ENCODE measurements at places on chromosomes 3 and 15.

DNA sequence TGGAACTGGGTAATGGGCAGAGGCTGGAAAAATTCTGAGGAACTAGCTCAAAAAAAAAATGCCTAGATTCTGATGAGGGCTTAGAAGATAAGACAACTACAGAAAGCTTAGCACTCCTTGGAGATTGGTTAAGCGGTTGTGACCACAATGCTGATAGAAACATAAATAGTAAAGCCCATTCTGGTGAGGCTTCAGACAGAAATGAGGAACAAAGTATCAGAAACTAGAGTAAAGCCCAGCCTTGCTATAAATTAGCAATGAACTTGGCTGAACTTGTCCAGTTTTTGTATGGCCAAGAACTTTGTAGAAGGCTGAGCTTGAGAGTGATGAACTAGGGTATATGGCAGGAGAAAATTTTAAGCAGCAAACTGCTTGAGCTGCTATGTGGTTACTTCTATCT is 25.4 kb downstream of the GOLGB1 start:
- DNase-seq = no peak

- no peak for DNase-seq
These were observed 884.8 kb downstream of the FHIT start for GRCh38 chr3:60366486-60366885.

GRCh38 chr3:45644791-45645201 is 44.4 kb upstream of the SACM1L start:
- no peak for DNase-seq

GRCh38 chr15:47383801-47384200 is 333.5 kb upstream of the SEMA6D start:
- DNase-seq = no peak

- no peak for DNase-seq
These were observed 392.9 kb upstream of the ROBO2 start for GRCh38 chr3:76646921-76647562.

DNA sequence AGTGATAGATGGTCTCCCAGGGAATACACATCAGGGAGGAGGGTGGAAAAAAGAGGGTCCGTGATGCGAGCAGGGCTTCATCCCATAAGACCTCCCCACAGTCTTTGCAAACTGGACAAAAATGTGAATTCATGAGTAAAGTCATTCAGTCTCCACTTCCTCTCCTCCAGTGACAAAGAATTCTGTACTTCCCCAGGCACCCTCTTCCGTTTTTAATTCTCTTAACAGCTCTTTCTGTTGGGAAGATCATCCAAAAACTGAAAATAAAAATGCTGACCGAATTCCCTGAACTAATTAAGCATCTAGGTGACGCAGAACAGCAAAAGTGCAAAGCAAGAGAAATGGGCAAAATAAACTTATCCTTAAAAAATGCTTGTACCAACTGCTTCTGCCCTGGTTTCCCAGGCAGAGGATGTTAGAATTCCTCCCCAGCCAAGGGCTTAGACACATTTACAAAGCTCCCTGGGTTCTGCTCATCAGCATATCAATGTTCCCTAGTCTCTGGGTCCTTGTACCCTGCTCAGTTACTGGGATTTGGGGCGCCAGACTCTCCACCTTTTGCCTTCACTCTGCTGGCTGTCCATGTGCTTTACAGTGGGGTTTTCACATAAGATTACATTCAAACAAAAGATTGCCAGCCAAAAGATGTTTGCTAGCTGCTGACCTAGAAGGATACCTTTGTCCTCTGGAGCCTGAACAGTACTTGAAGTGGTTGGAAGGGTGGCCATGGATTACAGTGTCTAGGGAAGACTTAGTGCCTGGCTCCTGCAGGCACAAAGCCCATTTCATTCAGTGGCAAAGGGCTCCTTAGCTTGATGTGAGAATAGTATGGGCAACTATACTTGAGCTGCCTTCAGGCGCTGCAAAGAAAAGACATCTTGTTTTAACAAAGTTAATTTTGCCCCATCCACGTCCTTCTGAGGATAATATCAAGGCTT is 69.4 kb downstream of the ARNT2 start:
- DNase-seq = no peak

DNA sequence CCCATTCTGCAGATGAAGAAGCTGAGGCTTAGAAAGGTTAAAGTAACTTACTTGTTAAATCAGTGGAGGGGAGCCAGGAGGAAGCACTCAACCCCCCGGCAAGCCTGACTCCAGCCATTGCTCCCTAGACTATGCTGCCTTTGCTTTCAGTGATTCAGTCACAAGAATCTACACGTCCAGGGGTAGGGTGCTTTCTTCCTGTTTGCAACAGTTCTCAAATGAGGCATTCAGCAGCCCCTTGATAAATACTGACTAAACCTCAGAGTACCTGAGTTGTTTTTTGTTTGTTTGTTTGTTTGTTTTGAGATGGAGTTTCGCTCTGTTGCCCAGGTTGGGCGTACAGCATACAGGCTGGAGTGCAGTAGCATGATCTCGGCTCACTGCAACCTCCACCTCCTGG is 28.6 kb downstream of the MAGEF1 start:
- no peak for DNase-seq

DNA sequence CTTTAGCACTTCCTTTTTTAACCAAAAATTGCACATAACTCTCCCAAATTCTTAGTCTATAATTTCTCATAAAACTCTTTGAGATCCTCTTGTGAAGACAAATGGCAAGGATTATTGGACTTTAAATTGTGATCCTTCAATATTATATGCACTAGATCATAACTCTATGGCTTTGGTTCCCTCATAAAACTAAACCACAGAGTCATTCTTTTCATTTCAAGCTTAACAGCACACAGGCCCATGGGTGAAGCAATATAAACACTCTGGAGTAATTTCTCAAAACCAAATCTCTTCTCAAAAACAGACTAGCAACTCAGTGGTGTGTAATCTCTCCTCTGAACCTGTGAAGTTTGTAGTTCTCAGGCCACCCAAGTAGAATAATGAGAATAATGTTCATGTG is 171.0 kb upstream of the NECTIN3 start:
- no peak for DNase-seq

DNA sequence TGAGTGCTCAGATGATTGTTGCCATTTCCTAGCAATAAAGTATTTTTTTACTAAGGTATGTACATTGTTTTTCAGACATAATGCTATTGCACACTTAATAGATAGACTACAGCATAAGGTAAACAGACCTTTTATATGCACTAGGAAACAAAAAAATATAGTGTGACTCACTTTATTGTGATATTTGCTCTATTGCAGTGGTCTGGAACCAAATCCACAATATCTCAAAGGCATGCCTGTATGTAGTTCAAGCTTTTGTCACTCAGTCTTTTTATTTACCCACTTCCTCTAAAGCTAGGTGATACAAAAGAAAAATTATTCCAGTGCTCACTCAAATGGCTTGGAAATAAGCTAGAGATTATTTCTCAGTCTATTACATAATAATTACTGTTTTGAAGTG is 209.9 kb upstream of the VEPH1 start:
- no peak for DNase-seq

- DNase-seq = no peak
These were observed 242.5 kb downstream of the ATP8B4 start for GRCh38 chr15:49876401-49877038.

DNA sequence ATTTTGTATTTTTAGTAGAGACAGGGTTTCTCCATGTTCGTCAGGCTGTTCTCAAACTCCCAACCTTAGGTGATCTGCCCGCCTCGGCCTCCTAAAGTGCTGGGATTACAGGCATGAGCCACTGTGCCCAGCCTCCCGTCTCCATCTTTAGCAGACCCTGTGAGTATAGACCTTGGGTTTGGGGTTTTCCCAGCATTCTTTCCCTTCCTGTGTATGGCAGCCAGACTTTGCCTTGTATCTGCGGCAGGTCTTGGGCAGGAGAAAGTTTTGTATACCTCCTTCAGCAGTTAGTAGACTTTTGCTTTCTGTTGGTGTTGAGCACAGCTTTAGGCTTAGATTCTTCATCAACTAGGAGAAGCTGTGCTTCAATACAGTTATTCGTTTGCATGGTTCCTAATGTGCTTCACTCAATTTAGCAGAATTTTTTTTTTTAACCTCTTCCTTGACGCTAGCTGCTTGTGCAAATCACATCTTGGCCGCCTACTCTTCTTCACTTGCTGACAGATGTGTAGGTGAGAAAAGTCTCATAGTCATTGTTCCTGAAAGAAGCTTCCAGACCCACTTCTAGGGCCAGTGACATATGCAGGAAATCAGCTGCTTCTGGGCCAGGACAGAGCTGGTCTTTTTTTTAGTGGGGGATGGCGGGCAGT is 38.4 kb downstream of the MAP2K1 start:
- DNase-seq = no peak

- DNase-seq = no peak
These were observed 928.9 kb upstream of the NR2F2 start for GRCh38 chr15:95401587-95401986.

DNA sequence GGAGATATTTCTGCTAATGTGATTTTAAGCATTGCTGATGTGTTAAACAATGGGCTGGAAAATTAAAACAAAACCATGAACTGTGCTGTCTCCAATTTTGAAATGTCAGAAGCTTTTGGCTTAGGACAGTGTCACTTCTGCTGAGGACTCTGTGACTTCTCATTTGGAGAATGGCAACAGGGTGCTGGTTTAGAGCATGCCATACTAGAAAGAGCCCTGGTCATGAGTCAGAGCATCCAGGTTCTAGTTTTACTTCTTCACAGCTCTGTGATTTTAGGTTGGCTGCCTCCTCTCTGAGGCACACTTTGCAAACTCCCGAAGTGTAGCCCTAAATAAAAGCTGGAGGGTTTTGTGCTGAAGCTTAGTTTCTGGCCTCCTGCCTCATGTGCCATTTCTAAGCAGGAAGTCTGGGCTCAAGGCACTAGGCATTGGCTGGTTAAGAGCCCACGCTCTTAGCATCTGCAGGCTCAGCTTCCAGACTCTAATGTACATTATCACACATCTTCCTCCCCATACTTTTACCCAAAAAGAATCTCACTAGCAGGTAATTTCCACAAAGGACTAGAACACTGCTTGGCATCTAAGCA is 193.8 kb downstream of the CNTN3 start:
- DNase-seq = no peak

GRCh38 chr3:123716411-123716810 is 131.6 kb upstream of the HACD2 start:
- DNase-seq = no peak

GRCh38 chr3:122973893-122974615 is 53.5 kb downstream of the SEMA5B start:
- no peak for DNase-seq

DNA sequence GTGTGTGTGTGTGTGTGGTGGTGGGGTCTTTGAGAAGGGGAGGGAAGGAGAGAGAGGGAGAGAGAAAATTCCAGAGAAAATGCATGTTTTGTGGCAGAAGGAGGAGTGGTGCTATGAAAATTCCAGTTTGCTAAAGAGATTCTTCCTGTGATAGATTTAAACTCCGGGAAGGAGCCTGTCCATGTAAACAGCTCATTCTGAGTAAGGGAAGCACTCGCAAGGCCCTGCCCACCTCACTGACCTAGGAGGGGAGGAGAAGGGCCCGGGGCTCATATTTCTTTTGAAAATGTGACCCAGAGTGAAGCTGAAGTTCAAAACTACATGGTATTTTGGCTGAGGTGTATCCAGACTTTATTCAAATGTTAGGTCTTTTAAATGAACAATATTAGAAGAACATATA is 41.3 kb downstream of the ADAMTSL3 start:
- no peak for DNase-seq

DNA sequence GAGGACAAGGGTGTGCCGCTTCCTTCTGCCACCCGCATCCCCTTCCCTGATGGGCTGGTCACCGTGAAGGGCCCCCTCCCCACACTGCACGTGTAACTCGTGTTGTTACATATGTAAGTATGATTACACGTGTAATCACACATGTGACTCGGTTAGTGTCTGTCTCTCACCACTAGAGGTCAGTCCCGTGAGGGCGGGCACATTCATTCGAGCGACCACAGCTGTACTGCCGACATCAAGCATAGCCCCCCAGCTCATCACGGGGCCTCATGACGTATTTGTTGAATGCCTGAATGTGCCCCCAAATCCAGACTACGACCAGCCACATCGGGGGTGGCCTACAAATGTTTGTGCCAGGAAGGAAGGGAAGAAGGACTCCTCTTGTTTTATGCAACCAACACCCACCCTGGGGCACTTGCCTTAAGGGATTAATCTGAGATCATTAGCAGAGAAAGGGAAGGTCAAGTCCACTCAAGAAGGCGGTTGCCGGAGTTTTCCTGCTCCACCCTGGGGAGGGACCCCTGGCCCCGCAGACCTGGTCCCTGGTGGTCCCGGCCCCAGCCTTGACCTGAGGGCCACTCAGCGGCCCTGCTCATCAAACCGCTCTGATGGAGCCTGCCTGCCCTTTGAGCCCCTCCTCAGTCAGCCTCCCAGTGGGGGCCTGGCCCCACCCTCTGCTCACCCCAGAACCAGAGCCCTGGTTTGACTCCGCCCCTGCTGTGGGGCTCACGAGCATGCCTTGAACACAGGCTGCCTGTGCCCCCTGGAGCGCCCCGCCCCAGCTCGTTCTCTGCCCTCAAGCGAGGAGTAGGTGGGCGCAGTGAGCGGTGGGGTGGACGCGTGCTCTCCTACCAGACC is 52.8 kb downstream of the RGMA start:
- peak; percentile 21 for DNase-seq

- DNase-seq = no peak
These were observed 7.3 kb upstream of the TPM1 start for GRCh38 chr15:63035253-63035652.

GRCh38 chr3:82520846-82521245 is 759.4 kb upstream of the GBE1 start:
- no peak for DNase-seq

DNA sequence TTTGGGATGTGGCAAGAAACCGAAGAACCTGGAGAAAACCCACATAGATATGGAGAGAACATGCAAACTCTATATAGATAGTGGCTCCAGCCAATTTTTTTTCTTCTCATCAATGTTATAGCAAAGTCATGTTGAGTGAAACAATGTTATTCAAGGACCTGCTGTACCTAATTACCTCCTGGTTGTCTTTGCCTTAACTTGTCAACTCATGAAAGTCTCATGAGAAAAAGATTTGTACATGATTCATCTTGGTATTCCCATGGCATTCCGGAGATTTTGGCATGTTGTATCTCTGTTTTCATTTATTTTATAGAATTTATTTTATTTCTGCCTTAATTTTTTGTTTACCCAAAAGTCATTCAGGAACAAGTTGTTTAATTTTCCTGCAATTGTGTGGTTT is 303.8 kb upstream of the CDIN1 start:
- no peak for DNase-seq

GRCh38 chr3:144771381-144771870 is 799.8 kb downstream of the DIPK2A start:
- DNase-seq = no peak

DNA sequence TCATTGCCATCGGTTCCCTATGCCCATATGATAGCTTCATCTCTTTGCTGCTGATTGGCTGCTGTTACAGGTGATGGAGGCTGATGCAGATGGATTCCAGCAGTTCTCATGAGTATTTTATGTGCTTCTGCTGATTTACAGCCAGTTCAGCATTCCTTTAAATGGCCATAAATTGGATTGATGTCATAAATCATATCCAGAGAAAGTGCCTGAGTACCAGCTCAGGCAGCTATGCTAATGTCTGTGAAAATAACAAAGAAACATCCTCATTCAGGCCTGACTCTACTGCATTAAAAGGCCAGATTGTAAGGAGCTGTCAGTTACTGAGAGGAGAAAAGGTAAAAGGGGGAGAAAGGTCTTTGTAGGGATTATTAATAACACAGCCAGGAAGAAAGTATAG is 756.8 kb downstream of the IGSF11 start:
- DNase-seq = no peak

All from T follicular helper cell (primary cell).